ENCODE measurements at places on chromosomes 3 and 15. TPM values are rescaled to one million over a fixed set of nuclear protein-coding genes. Genes with fewer than 3 reads are reported as not detected.

The EFCAB12 gene
- total RNA-seq = 0.08 TPM

The ARHGEF26 gene
- 5.5 TPM for total RNA-seq

The CORO2B gene
- total RNA-seq = 10.9 TPM

The EPHA3 gene
- total RNA-seq = 25.6 TPM

The CCR1 gene
- 0.03 TPM for total RNA-seq

The CTDSPL gene
- total RNA-seq = 7.5 TPM

The ARGFX gene
- total RNA-seq = not detected

All from A375 (cell line).